ENCODE measurements at places on chromosomes 4 and X.

DNA sequence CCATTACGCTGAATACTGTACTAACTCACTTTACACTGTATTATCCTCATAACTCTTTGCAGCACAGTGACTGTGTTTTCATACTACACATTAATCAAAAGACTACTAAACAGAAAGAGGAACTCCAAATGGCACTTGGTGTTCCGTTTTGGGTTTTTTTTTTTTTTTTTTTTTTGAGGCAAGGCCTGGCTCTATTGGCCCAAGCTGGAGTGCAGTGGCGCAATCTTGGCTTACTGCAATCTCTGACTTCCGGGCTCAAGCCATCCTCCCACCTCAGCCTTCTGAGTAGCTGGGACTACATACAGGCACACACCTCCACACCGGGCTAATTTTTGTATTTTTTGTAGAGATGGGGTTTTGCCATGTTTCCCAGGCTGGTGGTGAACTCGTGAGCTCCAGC, 10.7 kb downstream of the KLHL8 start:
- no peak for DNase-seq

DNA sequence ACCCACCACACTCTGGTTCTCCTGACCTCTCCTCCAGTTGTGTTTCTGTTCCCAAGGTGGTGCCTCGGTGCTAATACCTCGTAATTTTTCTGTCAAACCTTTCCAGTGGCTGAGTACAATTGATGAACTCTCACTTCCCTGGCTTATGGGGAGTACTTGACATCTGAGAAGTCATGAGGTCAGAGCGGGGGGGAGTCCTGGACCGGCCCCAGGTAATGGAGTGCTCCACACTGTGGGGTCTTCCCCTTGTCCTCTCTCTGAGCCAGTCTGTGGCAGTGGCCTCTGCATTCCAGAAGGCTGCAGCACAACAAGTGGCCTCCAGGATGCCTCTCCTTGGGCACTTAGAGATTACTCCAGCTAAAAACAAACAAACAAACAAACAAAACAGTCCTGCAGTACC, 122.5 kb upstream of the TRIM2 start:
- DNase-seq: no peak

GRCh38 chr4:172822331-172822730, 346.3 kb upstream of the GALNT7 start:
- DNase-seq: no peak

- DNase-seq: no peak
Observed at GRCh38 chr4:18508786-18509185, 487.2 kb upstream of the LCORL start.

GRCh38 chr4:147102596-147102995, 156.9 kb upstream of the TTC29 start:
- DNase-seq: no peak

GRCh38 chrX:133601116-133601515, 185.8 kb upstream of the GPC4 start:
- no peak for DNase-seq

GRCh38 chr4:8308144-8308543, 38.6 kb downstream of the HTRA3 start:
- DNase-seq: no peak

- DNase-seq: no peak
Observed at GRCh38 chr4:54428940-54429339, 199.8 kb downstream of the PDGFRA start.

DNA sequence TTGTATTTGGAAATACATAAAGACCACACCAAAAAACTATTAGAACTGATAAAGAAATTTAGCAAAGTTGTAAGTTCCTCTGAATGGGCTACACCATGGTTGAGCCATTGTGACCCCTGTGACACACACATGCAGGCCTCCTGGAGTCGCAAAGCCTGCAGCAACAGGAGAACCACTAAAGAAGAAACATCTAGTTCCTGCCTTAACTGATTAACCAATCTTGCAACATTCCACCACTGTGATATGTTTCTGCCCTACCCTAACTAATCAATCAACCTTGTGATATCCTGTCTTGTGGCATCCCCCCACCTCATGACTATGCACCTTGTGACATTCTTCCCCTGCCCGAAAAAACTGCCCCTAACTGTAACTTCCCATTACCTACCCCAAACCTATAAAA, 401.8 kb downstream of the PRDM5 start:
- no peak for DNase-seq

DNA sequence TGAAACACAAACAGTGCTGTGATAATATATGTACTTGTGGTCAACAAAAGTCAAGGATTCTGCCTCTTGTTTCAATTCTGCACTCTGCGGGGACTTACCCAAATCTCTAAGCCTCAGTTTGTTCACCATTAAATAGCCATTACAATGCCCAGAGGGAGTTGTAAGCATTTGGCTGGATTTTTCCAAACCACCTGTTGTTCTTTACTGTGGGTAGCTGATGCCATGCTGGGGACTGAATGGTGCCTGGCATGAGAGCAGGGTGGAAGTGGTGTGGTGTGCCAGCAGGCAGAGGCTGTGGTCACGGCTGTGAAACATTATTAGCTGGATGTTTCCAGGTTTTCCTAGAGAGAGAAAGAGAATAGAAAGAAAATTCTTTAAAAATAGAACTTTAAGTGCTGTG, 60.7 kb upstream of the PAK3 start:
- DNase-seq: no peak

GRCh38 chr4:123651066-123651465, 254.5 kb downstream of the SPRY1 start:
- no peak for DNase-seq

GRCh38 chr4:168126952-168127351, 34.6 kb downstream of the ANXA10 start:
- no peak for DNase-seq

Measured in stimulated activated CD8-positive, alpha-beta memory T cell treated with anti-CD3 and anti-CD28 coated beads, Interleukin-15, amount 100 ng/mL, for 4 hours (primary cell).